ENCODE measurements at places on chromosomes 6 and 20.

GRCh38 chr20:59153355-59153681, 10.3 kb upstream of the ZNF831 start:
- no peak for DNase-seq

DNA sequence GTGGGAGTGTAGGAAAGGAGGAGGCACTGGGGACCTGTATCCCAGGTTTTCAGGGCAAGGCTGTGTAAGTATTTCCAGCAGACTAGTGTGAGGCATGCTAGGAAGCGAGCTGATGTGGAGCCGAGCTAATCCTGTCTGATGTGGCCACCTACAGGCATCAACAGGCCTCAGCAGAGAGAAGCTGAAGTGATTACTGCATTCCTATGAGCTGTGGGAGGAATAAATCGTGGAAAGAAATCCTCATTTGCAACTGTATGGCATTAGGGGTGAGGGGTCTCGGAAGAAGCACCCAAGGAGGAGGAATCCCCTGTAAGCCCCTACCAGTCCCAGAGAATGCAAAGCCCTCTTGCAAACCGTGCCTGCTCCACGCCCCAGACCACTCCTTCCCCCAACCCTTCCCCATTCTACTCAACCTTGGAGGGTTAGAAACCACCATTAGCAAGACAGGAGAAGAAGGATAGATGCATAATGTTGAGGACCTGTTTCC, 41.6 kb downstream of the C6orf15 start:
- no peak for DNase-seq

DNA sequence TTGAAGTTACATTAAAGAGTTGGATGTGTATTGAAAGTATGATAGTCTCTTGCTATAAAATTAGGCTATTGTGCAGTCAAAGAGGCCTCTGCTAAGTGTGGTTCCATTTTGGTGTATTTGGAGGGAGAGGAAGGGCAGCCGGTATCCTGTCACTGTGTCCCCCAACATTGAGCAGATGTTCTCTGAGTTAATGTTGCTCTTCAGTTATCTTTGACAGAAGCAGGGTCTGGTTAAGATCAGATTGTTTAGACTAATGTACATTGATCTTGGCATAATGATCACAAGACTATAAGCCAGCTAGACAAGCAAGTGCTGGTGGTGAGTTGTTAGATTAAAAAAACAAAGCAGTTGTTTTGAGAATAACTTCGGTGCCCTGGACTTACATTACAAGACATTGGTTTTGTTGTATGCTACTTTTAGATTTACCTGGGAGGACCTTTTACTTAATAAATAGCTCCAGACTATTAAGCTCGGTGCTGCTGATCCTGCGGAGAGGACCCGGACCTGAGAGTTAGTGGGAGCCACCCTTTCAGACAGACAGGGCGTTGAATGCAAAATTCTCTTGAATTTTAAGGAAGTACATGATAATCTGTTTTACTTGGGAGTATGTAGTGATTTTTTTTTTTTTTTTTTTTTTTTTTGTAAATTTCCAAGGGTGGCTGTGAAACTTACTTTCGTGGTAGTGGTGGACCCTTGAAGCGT, 97.8 kb downstream of the JARID2 start:
- DNase-seq: no peak

DNA sequence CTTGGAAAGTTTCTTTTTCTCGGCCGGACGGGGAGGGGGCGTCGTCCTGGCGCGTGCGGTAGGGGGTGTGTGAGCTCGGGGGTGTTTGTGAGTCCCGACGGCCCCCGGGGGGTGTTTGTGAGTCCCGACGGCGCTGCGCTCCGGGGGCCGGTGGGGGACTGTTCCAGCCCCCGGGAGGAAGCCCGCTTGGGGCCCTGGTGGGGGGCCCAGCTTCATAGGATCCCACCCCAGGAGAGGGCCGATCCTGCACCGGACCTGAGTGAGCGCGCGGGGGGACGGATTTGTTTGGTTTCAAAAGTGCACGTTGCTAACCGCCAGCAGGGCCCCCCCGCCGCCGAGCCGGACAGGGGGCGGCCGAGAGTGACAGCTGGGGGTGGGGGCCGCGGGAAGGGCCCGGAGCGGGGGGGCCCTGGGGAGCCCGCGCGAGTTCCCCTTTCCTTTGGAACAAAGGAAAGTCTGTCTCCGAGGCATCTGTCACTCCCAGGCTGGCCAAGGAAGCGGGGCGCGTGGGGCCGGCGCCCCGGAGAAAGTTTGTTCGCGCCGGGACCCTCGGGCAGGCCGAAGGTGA, 485 bp downstream of the TGIF2 start:
- DNase-seq: no peak

- no peak for DNase-seq
Observed at GRCh38 chr6:40630488-40630887, 43.3 kb upstream of the LRFN2 start.

DNA sequence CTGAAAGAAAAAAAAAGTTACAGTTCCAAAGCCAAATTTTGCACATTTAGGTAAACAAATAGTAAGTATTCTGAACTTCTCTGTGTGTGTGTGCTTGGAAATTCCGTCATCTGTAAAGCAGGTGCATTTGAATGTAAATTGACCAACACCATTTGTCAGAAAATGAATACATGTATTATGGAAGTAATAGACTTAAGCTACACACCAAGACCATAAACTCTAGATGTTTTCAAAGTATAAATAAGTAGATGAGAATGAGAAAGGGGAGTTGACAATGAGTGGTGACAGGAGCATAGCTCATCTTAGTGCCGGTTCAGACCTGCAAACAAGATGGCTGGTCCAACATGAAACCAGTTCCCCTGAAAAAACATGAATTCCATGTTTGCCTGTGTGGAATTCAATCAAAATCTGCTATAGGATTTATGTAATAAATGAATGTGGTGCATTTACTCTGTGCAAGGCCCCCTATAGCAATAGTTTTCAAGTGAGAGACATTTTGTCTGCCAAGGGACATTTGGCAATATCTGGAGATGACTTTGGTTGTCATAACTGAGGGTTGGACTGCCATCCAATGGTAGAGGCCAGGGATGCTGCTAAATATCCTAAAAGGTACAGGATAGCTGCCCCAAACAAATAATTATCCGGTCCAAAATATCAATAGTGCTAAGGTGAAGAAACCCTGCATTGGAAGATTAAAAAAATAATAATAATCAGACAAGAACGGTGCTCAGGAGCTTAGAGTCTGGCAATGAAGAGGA, 11.0 kb upstream of the FILIP1 start:
- no peak for DNase-seq

DNA sequence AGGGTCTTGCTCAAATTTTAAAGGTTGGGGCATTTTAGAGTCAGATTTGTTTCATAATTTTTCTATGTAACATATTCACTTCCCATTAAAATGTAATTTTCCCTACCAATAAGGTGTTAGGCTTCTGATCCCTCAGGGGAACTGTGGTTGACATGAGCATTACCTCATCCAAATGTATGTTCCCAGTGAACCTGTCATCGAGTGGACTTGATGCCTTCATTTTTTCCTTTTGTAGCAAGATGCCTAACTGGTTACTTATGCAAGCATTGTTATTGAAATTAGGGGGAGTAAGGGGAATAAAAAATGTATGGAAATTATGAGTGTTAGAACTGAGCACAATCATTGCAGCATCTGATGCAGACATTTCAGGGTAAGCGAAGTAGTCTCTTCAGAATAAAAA, 360.5 kb downstream of the BCKDHB start:
- DNase-seq: no peak

GRCh38 chr6:138971601-138972000, 16.5 kb downstream of the REPS1 start:
- DNase-seq: no peak

DNA sequence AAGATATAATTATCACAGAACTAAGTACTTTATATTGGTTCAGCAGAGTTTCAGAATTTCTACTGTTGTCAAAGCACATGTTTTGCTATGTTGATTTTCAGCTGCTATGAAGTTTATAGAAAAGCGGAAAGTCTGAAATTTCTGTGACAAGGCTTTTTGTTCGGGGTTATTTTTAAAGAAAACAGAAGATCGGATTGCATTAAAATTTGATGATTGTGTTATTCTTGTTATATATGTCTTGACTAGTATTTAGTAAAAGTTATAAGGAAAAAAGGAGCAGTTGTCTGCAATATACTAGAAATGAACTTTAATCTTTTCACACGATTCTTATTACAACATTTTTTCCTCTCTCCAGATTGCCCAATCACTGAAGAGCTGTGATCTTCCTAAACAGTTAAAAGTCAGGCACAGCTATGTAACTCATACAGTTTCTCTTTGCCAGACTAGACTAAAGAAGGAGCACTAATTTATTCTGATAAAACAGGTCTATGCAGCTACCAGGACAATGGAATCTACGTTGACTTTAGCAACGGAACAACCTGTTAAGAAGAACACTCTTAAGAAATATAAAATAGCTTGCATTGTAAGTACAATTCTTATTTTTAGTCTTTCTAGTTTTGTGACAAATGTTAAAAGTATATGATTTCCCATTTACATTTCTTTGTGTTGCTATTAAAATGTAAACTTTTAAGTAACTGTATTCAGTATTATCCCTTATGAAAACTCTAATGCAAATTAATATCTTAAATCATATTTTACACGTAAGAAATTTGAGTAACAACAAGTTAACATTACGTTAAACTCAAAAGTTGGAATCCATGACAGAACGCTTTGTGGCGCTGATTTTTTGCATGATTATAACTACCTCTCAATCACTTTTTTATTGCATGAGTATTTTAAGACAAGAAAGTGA, at the start of gene ENPP3:
TSS of gene ENPP3 (plus strand) at position 423 of the 913 bp plus-strand sequence. CDS start at position 506, 83 bp downstream.
- DNase-seq: no peak

DNA sequence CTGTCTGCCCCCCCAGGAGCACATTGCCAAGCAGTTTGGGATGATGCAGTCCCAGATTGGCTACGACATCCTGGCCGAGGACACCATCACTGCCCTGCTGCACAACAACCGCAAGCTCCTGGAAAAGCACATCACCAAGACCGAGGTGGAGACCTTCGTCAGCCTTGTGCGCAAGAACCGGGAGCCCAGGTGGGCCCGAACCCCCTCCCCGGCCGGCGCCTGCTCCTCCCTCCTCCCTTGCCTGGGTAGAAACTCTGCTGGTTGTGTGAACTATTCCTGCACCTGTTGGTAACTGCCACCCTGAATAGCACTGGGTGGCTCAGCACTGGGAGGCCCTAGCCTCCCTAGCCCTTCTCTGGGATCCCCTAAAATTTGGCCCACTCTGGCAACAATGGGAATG, 43.7 kb downstream of the UQCC2 start:
- DNase-seq: no peak

GRCh38 chr6:91970700-91971099, 1383.8 kb upstream of the MAP3K7 start:
- no peak for DNase-seq

- DNase-seq: no peak
Observed at GRCh38 chr20:48826069-48826468, 1.7 kb downstream of the PREX1 start.

GRCh38 chr6:108621117-108621516, 60.4 kb downstream of the FOXO3 start:
- DNase-seq: no peak

- no peak for DNase-seq
Observed at GRCh38 chr6:136968837-136969236, 46.7 kb downstream of the SLC35D3 start.

GRCh38 chr6:160926281-160927276, 65.0 kb upstream of the MAP3K4 start:
- no peak for DNase-seq

- no peak for DNase-seq
Observed at GRCh38 chr6:6008089-6008647, 1.4 kb upstream of the NRN1 start.

GRCh38 chr6:39128832-39129231, 13.8 kb upstream of the SAYSD1 start:
- no peak for DNase-seq

DNA sequence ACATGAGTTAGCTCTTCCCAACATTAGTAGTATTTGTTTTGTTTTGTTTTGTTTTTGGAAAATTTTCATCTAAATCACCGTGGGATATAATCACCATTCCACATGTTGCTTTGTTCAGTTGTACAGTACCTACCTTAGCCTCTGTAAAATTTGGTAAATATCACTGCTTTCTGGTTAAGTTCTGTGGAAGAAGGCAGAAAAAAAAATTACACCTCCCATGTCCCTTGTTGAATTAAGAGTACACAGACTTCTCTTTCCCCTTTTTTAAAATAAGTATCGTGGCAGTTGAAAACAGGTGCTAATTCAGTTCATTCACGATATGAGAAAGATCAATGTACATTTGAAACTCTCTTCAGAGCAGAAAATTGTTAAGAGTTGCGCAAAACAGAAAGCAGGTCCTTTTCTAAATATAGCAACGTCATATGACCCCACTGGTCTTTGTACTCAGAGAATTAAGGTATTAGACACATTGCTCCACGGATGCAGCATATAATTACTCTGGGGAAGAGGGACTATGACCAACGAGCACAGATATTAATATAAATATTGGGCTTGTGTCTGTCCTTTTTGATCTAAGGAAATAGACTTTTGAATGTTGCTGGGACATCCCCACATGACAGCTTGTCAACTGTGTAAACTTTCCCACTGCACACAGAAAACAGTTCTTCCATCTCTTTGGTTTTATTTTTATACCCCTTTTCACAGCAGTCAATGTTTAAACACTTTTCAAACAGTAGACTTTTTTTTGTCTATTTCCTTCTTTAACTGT, 58.6 kb upstream of the ZNF217 start:
- DNase-seq: no peak

DNA sequence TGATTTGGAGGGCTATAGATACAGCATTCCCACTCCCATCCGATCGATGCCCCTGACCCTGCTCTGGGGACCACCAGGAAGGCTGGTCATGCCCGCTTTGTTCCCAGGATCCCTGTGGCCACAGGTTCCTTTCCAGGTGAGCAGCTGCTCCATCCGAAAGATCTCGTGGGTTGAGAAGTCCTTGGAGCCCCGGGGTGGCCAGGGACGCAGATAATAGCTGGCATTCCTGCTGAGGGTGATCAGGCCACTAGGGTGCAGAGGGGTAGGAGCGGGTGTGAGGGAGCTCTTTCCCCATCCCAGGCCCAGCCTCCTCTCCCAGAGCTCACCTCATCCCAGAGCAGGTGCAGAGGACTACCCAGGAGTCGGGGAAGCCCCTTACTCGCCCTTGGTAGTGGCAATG, 7.4 kb downstream of the ADAM33 start:
- DNase-seq: no peak

DNA sequence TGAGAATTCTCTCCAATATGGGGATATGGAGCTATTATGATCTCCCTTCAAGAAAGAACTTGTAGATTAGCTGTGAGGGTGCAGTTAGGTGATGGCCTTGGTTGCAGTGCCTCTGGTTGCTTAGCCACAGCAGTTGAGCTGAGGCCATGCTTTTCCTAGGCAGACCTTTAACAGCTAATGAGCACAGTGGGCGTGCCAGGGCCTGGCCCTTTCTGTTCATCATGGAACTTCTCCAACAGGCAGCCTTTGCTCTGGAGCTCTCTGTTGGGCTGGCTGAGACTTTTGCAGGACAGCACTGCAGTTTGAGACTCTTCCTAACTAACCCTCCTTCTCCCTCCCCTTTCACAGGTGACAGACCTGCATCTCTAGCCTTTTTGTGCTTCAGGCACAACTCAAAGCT, 39.7 kb upstream of the TMEM170B start:
- no peak for DNase-seq

GRCh38 chr6:85405853-85406198, 44.1 kb upstream of the NT5E start:
- no peak for DNase-seq

GRCh38 chr20:64247970-64248841, 7.3 kb upstream of the PCMTD2 start:
- DNase-seq: no peak

- DNase-seq: no peak
Observed at GRCh38 chr6:137827977-137828810, 38.9 kb upstream of the TNFAIP3 start.

- no peak for DNase-seq
Observed at GRCh38 chr20:52924411-52925271, 47.5 kb upstream of the TSHZ2 start.

- no peak for DNase-seq
Observed at GRCh38 chr6:63574554-63574900, 2.2 kb downstream of the LOC128125822 start.

GRCh38 chr6:24797596-24798216, 1.0 kb downstream of the ARMH2 start:
- DNase-seq: no peak
